Naive B cell (primary cell): ENCODE measurements at places on chromosomes 5 and 9.
A peak's percentile ranks its signal among the peaks of the same experiment; 100 is the strongest.

GRCh38 chr5:143116814-143117213 is 286.7 kb downstream of the NR3C1 start:
- DNase-seq = no peak
- no peaks in the 10 kb centered on the region for H3K36me3 ChIP-seq
- no peaks in the 10 kb centered on the region for H3K27me3 ChIP-seq
- peaks cover 33% of the 10 kb centered on the region for H3K4me1 ChIP-seq
- H3K27ac ChIP-seq = no peak overlapping the region

- no peak overlapping the region for H3K27ac ChIP-seq
- no peak for DNase-seq
- no peaks in the 10 kb centered on the region for H3K4me1 ChIP-seq
- no peak overlapping the region for H3K4me3 ChIP-seq
Observed at GRCh38 chr5:149740341-149740740, 10.2 kb downstream of the PPARGC1B start.

DNA sequence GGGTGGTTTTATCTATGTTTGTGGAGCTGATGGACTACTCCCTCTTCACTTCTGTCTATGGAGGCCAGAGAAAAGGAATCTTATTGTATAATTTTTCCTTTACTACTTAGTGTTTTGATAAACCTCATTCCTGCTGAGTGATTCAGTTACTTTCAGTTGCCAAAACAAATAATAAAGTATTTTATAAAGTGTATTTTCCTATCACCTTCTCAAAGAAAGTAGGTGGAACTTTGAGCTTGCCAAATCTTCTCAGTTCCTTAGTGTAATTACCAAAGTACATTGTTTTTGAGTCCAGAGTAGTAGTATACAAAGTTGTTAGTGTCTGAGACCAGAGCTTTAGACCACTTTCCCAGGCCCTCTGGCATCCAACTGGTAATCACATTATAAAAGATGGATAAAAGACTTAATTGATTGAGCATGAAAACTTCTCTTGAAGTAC is 13.5 kb downstream of the RABGAP1 start:
- no peak for DNase-seq
- H3K4me3 ChIP-seq = no peak overlapping the region
- peaks cover 7% of the 10 kb centered on the region for H3K36me3 ChIP-seq
- H3K27me3 ChIP-seq = no peaks in the 10 kb centered on the region

- H3K4me3 ChIP-seq = no peak overlapping the region
- H3K4me1 ChIP-seq = peaks cover 14% of the 10 kb centered on the region
- DNase-seq = no peak
Observed at GRCh38 chr9:124498040-124498439, 9.2 kb downstream of the NR5A1 start.

DNA sequence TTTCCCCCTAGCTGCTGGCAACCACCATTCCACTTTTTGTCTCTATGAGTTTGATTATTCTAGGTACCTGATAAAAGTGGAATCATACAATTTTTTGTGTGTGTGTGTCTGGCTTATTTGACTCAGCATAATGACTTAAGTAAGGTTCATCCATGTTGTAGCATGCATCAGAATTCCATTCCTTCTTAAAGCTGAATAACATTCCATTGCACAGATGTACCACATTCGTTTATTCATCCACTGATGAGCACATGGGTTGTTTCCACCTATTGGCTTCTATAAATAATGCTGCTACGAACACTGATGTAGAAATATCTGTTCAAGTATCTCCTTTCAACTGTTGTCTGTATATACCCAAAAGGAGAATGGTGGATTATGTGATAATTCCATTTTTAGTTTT is 33.7 kb downstream of the AP3B1 start:
- peaks cover 17% of the 10 kb centered on the region for H3K4me1 ChIP-seq
- H3K27ac ChIP-seq = no peak overlapping the region
- peaks cover 26% of the 10 kb centered on the region for H3K36me3 ChIP-seq
- H3K27me3 ChIP-seq = no peaks in the 10 kb centered on the region

- H3K4me3 ChIP-seq = no peak overlapping the region
- no peaks in the 10 kb centered on the region for H3K4me1 ChIP-seq
- H3K36me3 ChIP-seq = no peaks in the 10 kb centered on the region
- H3K27ac ChIP-seq = no peak overlapping the region
Observed at GRCh38 chr5:167065794-167066193, 1225.7 kb upstream of the WWC1 start.

DNA sequence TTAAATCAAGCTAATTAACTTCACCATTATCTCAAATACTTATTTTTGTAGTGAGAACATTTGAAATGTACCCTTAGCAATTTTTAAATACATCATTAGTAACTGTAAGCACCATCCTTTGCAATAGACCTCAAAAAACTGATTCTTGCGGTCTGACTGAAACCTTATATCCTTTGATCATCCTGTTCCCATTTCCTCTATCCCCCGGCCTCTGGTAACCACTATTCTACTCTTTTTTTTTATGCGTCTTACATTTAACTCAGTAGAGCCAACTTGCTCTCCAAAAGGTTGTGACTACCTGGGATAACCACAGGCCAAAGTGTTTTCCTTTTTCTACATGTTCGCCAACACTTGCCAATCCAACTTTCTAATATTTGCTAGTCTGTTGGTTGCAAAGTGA is 106.1 kb downstream of the IRX1 start:
- no peaks in the 10 kb centered on the region for H3K4me1 ChIP-seq
- no peaks in the 10 kb centered on the region for H3K36me3 ChIP-seq
- H3K4me3 ChIP-seq = no peak overlapping the region
- no peak overlapping the region for H3K27ac ChIP-seq

DNA sequence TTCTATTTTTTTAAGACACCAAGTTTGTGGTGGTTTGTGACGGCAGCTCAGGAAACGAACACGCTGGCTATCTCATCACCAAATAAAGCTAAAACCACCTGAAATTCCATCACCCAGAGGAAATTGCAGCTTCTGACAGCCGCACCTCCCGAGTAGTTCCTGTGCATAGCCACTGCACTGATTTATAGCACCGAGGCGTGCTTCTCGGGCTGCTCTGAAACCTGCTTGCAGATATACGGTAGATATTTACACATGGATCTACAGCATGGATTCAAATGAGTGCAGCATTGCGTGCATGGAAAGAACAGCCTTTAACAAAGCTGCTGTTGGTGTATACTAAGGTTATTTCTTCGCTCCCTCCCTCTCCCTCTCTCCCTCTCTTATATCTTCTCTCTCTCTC is 153.8 kb downstream of the PHF2 start:
- H3K4me3 ChIP-seq = no peak overlapping the region
- H3K27me3 ChIP-seq = peaks cover 49% of the 10 kb centered on the region
- H3K27ac ChIP-seq = no peak overlapping the region
- peaks cover 4% of the 10 kb centered on the region for H3K36me3 ChIP-seq
- H3K4me1 ChIP-seq = no peaks in the 10 kb centered on the region

DNA sequence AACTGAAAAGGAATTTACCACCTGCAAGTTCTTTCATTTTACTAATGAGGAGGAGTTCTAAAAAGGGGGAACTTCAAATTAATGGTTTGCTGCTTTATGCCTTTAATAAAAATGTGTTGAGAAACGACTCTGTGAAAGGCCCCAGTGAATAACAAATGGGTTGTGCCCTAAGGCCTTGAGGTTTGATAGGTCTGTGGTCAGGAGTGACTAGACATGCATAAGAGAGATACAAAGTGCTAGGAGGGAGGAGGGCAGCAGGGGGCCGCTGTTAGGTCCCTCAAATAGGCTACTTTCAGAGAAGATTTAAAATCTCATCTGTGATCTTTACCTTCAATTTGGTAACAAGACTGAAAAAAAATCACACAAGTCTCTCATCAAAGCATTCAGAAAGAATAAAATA is 58.3 kb downstream of the FAM81B start:
- no peaks in the 10 kb centered on the region for H3K27me3 ChIP-seq
- peaks cover 3% of the 10 kb centered on the region for H3K4me1 ChIP-seq
- DNase-seq = no peak
- no peak overlapping the region for H3K27ac ChIP-seq

- H3K36me3 ChIP-seq = peaks cover 9% of the 10 kb centered on the region
- H3K27me3 ChIP-seq = no peaks in the 10 kb centered on the region
- no peaks in the 10 kb centered on the region for H3K4me1 ChIP-seq
- no peak overlapping the region for H3K4me3 ChIP-seq
- no peak for DNase-seq
Observed at GRCh38 chr5:128197896-128198522, 114.4 kb downstream of the SLC12A2 start.

DNA sequence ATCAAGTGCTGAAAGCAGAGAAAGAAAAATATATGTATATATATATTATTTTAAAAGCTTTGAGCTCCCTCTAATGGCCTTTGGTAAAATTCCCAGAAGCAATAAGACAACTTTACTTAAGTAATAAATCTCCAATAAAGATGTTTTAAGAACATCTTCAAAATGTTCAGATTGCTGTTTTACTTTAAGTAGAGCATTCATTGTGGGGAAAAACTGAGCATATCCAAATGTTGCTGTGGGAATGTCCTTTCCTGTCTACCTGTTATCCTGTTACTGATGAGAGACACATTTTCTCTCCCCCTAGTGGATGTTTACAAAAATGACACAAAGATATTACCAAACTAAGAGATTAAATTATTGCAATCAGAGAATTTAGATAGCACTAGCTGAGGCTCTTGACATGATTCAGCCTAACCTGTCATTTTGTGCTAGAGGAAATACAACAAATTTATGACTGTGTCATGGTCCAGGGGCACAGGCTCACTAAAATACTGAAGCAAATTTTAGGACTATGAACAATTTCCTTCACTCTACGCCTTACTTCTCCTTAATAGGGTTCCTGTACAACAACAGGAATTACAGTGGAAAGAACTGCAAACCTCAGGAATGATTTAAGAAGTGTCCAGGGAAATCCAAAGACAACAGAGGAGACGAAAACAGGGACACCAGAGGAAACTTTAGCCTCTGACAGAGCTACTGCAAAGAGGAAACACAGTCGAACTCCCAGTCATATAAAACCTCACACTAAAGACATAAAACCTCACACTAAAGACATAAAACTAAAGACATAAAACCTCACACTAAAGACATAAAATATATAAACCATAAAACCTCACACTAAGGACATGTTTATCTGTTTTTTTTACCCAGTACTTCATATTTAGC is 24.3 kb upstream of the PRRC1 start:
- DNase-seq = peak; percentile 39
- no peaks in the 10 kb centered on the region for H3K36me3 ChIP-seq
- H3K4me3 ChIP-seq = no peak overlapping the region

- peaks cover 6% of the 10 kb centered on the region for H3K36me3 ChIP-seq
- no peaks in the 10 kb centered on the region for H3K27me3 ChIP-seq
- peak overlapping the region; percentile 95 for H3K27ac ChIP-seq
Observed at GRCh38 chr5:14674983-14675854, 10.7 kb downstream of the OTULIN start.

DNA sequence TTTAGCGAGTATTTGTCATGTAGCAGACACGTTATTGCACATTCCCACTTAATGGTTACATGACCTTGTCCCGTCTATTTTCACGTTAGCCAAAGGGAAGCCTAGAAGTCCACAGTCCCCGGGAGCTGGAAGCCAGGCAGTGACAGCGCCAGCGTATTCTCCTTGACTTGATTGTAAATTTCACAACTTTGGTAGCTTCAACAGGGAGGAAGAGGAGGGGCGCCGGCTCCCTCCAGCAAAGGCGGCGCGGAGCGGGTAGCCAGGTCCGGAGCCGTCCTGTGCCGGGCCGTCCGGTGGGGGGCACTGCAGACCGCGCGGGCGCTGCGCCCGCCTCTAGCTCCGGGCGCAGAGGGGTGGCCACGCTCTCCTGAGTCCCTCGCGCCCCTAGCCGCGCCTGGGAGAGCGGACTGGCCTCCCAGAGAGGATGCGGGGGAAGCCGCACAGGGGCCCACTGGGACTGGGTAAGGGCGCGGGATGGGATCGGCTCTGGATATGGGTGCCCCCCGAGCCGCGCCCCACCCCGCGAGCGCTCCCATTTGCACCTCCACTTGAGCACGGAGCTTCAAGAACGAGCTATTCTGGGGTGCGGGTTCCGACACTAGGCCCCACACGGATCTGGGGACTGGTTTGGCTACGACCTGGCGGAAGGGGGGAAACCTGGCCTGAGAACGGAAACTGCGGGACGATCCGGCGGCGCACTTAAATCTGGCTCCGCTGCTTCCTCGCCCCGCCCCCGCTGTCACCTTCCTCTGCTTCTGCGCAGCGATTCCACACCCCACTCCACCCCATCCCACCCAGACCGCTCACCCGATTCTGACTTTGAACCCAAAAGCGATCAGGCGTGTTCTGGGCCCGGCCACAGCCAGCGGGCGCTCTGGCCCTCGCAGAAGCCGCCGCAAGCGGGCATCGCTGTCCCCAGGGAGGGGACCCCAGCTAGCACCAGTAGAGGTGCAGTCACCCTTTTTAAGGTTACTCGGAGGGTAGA is 23.8 kb downstream of the KLF4 start:
- H3K27ac ChIP-seq = no peak overlapping the region
- no peaks in the 10 kb centered on the region for H3K36me3 ChIP-seq

DNA sequence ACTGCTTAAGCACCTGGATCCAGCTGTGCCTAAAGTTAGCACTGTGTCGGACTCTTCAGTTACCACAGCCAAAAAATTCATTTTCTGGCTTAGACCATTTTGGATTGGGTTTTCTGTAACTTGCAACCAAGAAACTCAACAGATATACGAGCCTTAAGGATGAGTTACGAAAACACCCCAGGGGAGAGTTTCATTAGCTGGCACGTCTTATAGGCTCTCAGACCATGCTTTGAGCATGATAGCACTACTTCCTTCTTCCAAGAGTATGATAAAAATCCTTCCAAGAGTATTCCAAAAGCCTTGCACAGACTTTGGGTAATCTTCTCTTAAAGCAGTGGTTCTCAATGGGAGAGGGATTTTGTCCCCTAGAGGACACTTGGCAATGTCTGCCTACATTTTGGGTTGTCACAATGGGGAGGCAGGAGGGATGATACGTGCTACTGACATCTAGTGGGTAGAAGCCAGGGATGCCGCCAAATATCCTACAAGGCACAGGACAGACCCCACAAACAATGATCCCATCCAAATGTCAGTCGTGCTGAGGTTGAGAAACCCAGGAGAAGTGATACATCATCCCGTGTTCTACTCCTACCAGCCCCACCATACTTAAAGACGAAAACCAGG is 64.8 kb downstream of the SMIM23 start:
- H3K4me1 ChIP-seq = peaks cover 9% of the 10 kb centered on the region
- H3K36me3 ChIP-seq = peaks cover 22% of the 10 kb centered on the region
- H3K4me3 ChIP-seq = no peak overlapping the region
- H3K27ac ChIP-seq = no peak overlapping the region
- no peaks in the 10 kb centered on the region for H3K27me3 ChIP-seq

- no peaks in the 10 kb centered on the region for H3K27me3 ChIP-seq
- DNase-seq = no peak
- no peak overlapping the region for H3K27ac ChIP-seq
- no peak overlapping the region for H3K4me3 ChIP-seq
- no peaks in the 10 kb centered on the region for H3K36me3 ChIP-seq
- H3K4me1 ChIP-seq = no peaks in the 10 kb centered on the region
Observed at GRCh38 chr9:136467766-136468165, 15.1 kb downstream of the SEC16A start.

GRCh38 chr5:135883441-135883840 is 12.2 kb downstream of the IL9 start:
- DNase-seq = no peak
- H3K4me1 ChIP-seq = peaks cover 8% of the 10 kb centered on the region
- peaks cover 32% of the 10 kb centered on the region for H3K27me3 ChIP-seq
- H3K4me3 ChIP-seq = no peak overlapping the region

GRCh38 chr5:112061666-112062065 is 304.7 kb upstream of the NREP start:
- H3K27me3 ChIP-seq = no peaks in the 10 kb centered on the region
- H3K4me3 ChIP-seq = no peak overlapping the region
- no peaks in the 10 kb centered on the region for H3K36me3 ChIP-seq
